ENCODE measurements at places on chromosomes 1 and 21.

- DNase-seq, result no peak
Observed at GRCh38 chr1:177983482-177984135, 13.8 kb upstream of the SEC16B start.

- no peak for DNase-seq
Observed at GRCh38 chr1:192375306-192375705, 58.5 kb downstream of the RGS21 start.

- no peak for DNase-seq
Observed at GRCh38 chr1:94236630-94237290, 624 bp downstream of the ARHGAP29 start.

DNA sequence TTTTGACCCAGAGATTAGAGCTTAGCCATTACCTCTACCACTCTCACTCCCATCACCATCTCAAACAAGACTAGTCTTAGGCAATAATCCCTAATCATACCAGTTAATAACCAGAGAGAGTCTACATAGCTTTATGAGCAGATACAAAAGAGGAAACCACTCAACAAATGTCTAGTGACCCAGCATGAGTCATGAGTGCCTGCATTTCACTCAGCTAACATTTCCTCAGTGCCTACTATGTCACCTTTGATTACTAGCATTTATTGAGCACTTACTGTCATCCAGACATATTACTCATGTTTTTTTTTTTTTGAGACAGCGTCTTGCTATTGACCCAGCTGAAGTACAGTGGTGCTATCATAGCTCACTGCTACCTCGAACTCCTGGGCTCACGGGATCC, 35.9 kb upstream of the GALNT2 start:
- DNase-seq, result no peak

DNA sequence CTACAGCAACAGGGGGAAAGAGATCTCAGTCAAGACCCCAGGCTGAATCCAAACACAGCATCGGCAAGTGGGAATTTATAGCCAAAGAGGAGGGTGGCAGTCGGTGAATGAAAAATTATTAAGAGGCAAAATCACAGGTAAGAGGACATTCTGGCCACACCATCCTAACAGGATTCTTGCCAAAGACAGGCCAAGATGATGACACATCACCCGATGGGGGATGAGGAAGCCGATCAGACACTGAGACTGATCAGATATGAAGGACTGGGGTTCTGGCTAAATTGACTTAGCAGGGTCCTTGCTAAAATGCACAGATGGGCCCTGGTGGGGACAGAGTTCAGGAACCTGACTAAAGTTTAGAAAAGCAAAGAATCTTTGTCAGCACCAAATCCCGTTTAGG, 402.2 kb downstream of the SMYD3 start:
- no peak for DNase-seq

GRCh38 chr1:162721471-162721870, 69.0 kb upstream of the HSD17B7 start:
- DNase-seq, result no peak

DNA sequence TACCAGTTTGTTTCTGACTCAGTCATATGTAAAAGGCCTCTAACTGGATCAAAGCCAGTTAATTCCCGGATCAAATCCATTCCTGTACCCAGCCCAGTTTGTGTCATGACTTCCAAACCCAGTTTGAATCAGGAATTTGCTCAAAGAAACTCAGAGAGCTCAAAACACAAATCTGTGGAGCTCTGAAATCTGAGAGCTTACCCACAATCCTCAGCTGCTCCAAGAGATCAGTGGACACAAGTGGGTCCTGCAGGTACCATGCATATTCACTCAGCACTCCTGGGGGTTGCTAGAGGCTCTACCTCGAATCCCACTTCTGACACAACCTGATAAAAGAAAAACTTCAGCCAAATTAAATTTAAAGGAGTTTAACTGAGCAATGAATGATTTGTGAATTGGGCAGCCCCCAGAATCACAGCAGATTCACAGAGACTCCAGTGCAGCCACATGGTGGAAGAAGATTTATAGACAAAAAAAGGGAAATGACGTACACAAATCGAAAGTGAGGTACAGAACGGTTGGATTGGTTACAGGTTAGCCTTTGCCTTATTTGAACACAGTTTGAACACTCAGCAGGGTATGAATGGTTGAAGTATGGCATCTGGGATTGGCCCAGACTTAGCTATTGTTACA, 11.9 kb upstream of the MRPL55 start:
- no peak for DNase-seq

GRCh38 chr1:85321237-85321964, 45.0 kb upstream of the BCL10 start:
- DNase-seq, result no peak

DNA sequence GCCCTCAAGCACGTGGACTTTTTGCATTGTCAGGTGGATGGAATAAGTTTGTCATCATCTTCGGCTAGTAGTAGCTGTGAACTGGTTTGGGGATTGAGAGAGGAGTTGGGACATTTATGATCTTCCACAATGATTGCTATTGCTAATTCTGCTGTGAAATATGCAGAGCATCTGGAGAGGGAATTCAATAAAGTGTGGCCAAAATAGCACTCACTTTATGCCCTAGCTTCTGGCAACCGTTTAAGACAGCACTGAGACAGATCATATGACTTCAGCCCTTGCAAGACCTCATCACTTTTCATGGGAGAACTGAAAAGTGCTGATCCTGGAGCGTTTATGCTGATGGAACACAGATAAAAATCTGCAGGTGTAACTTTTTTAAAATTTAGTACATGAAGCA, 360.8 kb downstream of the GPATCH2 start:
- DNase-seq, result no peak

DNA sequence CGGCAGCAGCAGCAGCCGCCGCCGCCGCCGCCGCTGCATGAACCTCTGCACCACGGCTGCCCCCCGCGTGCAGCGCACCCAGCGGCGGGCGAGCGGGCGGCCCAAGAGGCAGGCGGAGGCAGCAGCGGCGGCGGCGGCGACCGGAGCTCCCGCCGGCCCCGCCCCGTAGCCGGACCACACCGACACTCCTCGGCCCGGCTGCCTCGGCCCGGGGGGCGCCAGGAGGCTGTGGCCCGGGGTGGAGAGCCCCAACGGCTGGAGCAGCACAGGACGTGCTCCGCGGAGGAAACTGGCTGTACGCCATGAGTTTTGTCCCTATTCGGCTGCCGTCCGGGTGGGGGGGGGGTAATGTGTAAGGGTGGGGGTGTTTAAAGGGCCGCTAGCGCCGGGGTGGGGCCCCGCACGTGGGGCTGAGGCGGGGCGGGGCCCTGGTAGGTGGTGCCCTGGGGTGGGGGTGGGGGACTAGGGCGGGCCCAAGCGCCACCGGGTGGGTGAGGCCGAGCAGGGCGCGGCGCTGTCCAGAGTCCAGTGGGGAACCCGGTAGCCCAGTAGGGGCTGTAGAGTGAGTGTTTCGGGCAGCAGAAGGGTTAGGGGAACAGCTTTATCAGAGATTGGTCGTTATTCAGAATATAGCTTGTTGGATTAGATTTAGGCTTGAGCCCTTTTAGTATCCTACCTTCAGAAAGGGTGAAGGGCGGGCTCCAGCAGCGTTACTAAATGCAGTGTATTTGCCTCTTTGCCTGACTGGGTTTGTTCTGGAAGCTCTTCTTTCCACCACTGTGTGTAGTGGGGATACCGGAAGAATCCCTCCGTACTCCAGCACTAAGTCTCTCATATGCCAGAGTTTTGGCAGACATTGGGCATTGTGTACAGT, at the start of gene FAM78B:
Gene FAM78B, minus strand, starts transcription at position 304 of the 874 bp plus-strand sequence. CDS start 753 bp downstream, outside the sequence.
- peak; percentile 10 for DNase-seq

- no peak for DNase-seq
Observed at GRCh38 chr1:19338323-19338762, 26.2 kb downstream of the SLC66A1 start.

- no peak for DNase-seq
Observed at GRCh38 chr1:20823845-20824244, 36.7 kb upstream of the HP1BP3 start.

DNA sequence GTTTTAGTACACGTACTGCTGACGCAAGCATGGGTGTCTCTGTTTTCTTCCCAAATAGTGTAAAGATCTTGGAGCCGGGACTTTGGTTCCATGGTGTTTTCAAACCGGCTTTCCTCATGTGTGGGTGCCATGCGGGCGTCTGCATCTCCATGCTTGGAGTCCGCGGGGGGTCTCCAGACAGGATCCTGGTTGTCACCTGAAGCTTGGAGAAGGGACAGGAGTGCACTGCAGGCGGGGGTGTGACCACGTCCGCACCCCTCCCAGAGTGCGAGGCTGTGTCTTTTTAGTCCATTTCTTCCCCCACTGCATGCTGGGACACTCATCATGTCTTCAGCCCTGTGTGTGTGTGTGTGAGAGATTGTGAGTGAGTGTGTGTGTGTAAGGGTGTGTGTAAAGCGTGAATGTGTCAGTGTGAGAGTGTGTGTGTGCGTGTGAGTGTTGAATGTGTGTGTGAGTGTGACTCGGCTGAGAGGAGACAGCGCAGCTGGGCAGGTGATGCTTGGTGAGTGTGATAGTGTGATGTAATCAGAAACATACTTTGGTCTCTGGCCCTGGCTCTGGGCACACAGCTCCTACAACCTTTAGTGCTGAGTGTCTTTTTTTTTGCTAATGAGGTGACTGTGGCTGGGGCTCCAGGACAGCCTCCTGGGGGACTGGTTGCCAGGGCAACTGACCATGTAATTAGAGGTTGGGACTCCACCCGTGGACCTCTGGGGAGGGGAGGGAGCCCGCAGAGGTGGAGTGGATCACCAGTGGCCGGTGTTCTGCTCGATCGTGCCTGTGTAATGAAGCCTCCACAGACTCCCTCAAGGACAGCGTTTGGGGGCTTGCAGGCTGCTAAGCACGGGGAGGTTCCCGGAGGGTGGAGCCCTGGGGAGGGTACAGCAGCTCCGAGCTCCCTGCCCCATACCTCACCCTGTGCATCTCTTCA, 55.1 kb downstream of the AGPAT3 start:
- DNase-seq, result no peak
